Mucosa of descending colon (tissue), 3 donors: ENCODE measurements at places on chromosomes 2 and 18. TPM values are rescaled to one million over a fixed set of nuclear protein-coding genes. Genes with fewer than 3 reads are reported as not detected.

DNAJC5G gene
- 0.47 TPM for total RNA-seq

RBKS gene
- 5.9 TPM for total RNA-seq

GRCh38 chr2:229084447-229084846 lies 186.6 kb downstream of the PID1 start:
- DNase-seq: no peak

- DNase-seq: peak; percentile 58
Measured at GRCh38 chr2:132547090-132547687, 122.8 kb downstream of the LYPD1 start.

GRCh38 chr2:98935777-98936352 lies at the start of gene CRACDL:
Gene CRACDL (minus strand): TSS chr2:98936225. CDS start chr2:98846800, 89,425 bp downstream.
- DNase-seq: no peak

- DNase-seq: peak; percentile 2
Measured at GRCh38 chr2:123434546-123435395, 590.3 kb upstream of the CNTNAP5 start.

- DNase-seq: no peak
Measured at GRCh38 chr18:44943311-44943881, 262.7 kb downstream of the SETBP1 start.

UGT1A8 gene
- 7.4 TPM for total RNA-seq

GRCh38 chr18:31317860-31318259 lies at the start of gene DSG1:
Gene DSG1 (plus strand): TSS chr18:31318160. CDS start chr18:31318301, 141 bp downstream.
- DNase-seq: no peak

DNA sequence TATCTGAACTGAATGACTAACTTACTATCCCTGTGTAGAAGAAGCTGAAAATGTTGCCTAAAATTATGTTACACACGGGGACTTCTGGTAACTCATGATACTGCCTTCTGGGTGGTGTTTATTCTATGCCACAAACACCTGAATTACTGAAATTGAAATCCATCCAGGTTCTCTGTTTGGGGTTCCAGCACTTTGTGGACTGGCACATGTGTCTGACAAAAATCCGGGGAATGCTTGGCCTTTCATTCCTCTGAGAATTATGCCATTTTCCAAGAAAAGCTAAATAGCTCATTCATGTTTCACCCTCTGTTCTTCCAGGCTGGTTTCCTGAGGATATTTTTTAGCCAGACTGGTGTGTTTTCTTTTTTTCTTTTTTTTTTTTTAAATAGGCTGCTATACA lies 59.5 kb upstream of the POU3F3 start:
- DNase-seq: no peak

UGT1A10 gene
- 42.0 TPM for total RNA-seq

GRCh38 chr2:64405581-64406406 lies 48.2 kb upstream of the LGALSL start:
- DNase-seq: no peak

TTC21B gene
- total RNA-seq: 10.4 TPM

DNA sequence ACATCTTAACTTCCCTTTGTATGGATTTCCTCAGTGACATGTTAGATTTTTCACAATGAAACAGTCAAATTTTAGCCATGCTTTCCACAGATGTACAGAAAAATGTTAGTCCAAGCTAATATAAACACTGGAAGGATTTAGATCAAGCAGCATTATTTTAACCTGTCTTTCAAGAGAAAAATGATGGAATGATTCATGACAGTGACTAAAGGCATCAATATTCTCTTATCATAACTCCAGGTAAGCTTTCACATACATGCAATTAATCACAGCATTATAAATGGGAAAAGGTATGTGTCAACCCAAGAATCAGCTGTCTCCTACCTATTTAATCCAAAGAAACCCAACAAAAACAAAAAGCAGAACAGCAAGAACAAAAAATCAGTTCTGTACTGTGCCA lies 92.7 kb downstream of the NCKAP5 start:
- no peak for DNase-seq

MAP3K19 gene
- total RNA-seq: not detected

DNA sequence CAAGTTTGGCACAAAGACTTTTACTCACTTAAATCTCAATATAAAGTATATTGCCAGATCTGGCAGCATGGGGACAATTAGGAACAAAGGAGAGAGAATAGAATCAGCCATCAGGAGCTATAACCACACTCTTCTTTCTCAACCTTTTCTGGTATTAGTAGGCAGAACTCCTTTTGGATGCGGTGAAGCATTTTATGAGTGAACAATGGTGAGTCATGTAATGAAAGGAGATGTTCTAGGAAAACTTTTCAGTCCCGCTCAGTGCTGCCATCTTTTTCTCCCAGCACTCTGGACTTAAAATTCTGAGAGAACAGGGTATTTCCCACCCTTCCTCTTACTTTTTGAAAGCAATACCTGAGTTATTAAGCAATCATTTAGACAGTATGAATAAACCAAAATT lies 32.2 kb downstream of the PLEKHA3 start:
- no peak for DNase-seq

DNA sequence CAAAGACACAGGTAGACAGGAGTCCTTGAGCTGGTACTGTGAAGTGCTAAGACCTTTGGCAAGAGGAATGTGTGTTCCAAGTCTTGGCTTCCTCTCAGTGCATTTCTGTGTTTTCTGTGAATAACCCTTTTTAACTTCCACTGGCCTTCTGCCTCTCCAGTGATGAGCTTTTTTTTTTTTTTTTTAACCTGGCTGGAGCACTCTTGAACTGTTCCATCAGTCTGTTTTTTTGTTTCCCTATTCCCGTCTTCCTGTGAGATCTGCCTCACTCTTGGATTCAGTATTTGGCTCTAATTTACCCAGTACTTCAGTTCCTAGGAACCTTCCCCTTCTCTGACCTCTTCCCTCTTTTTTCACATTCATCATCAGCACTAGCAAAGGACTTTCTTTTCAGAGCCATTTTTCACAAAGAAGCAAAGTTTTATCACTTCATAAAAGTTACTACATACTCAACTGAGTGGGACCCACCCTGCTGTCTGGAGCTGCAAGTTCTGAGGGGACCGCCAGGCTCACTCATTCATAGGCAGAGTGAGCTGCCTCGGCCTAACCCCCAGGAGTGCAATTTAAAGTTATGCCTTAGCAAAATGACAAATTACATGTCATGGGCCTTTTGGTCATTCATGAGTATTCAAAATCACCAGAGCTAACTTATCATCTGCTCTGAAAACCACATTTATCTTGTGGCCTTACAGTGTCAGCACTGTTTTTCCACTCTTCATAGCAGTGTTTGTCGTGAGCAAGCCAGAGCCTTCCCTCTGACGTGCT lies 126.9 kb upstream of the DAPL1 start:
- DNase-seq: no peak

DNA sequence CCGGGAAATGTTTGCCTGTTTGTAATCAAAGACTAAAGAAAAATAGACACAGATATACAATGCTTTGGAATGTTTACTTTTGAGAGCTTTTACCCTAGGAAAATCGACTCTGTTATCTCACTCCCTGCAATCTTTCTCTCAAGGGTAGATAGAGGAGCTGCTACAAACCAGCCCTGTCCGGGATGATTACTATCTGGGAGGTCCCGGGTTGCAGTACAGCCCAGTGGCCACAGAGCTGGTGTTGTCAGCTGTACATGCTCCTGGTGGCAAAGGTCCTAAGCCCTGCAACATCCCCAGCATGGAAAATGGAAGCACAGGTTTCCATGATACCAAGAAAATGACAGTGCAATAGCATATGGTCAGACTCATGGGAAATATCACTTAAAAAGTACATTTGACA lies 570.5 kb upstream of the SOX11 start:
- no peak for DNase-seq

DNA sequence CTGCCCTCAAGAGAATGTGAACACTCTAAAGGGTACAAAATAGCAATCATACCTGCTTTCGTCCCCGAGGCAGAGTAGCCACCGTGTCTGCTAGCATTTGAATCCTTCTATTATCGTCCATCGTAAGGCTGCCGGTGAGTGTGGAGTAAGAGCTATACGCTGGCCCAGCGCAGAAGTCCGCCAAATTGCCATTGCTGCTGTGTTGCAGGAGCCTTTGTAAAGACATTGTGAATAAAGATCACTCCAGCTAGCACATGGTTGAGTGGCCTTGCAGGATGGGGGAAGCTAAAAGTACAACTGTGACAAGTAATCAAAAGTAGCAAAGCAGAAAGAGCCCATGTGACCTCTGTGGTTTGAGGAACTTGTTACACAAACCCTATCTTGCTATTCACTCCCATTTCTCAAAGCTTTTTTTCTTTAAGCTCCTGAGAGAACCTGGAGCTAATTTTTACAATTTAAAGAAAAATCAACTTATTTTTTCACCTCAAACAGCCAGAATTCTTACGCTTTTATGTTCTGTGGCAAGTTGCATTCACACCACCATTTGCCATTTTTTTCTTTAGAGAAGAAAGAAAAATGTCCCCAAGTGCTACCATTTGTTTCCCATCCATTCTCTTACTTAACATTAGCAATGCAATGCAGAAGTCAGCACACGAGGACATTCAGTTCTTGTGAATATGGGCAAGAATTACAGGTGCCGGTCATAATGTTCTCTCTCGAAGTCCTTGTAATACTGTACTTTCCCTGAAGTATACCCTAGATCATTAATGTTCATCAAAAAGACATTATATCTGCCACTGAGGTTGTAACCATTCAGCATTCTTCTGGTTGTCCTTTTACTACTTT lies at the start of gene CYTIP:
TSS of gene CYTIP (minus strand) at position 295 of the 846 bp plus-strand sequence. CDS start at position 226, 69 bp downstream.
- peak; percentile 36 for DNase-seq

DNA sequence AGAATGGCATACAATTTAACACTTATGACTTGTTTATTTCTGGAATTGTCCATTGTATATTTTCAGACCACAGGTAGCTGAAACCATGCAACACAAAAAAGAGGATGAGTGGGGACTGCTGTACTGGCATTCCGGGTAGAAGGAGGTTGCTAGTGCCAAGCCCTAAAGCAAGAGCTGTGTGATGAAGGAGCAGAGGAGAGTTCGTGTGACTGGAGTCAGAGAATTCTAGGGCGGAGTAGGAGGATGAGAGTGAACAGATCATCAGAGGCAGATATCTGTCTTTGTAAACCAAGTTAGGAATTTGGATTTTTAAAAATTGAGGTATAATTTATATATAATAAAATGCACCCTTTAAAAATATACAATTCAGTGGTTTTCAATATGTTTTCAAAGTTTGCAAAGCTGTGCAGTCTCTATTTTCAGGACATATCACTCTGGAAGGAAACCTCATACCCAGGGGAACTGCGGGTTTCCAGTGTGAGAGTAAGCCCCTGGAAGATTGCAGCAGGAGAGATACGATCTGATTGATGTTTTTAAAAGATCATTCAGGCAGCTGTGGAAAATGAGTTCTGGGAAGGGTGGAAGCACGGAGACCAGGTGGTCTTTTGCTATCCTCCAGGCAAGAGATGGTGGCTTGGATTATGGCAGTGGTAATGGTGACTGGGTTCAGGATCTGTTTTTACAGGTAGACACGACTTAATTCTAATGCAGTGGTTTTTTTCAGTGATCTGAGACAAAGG lies 36.4 kb downstream of the TAF1B start:
- DNase-seq: no peak

DNA sequence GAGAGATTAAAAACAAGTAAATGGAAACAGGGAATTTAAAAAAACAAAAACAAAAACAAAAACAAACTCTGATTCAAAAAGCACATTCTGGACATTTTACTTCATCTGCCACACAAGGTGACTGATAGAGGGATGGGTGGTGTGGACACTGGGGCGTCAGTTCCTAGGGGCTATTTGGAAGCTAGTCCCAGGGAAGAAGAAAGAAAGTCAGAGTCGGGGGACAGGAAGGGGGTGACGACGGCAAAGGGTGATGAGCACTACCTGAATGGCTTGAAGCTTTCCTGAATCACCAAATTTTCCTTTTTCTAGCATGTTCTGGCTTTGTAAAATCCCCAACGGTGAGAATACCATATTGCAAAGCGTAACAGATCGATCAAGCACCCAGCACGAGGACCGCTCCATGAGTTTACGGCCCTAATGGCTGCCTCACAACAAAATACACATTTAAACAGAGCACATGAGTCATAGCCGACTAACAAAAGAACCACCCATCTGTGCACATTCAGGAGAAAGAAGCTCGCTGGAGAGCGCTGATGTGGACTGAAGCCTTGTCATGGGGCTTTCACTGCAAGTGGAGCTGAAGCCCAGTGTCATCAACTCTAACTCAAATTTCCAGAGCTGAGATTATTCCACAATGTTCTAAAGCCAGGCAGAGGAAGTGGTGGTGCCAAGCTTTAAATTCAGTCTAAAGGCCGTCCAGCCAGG lies 178.9 kb downstream of the LNPK start:
- no peak for DNase-seq

DNA sequence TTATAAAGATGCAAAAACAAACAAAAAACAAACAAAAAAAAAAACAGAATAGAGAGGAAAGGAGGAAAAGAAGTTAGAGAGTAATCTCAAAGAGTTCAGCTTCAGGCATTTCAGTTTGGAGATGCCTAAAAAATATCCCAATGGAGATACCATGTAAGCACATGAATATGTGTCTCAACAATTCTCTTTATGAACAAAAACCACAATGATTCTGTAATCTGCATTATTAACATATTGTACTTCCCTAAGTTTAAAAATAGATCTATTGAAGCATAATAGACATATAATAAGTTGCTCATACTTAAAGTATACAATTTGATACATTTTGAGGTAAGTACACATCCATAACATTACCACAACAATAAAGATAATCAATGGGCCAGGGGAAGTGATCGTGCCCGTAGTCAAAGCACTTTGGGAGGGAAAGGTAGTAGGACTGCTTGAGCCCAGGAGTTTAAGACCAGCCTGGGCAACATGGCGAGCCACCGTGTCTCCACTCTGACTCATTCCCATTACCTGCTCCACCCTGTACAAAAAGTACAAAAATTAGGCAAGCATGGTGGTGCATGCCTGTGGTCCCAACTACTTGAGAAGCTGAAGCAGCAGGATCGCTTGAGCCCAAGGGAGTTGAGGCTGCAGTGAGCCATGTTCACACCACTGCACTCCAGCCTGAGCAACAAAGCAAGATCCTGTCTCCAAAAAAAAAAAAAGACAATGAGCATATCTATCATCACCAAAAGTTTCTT lies 158.9 kb downstream of the ATAD2B start:
- no peak for DNase-seq

GRCh38 chr2:214575465-214575864 lies 164.6 kb downstream of the VWC2L start:
- no peak for DNase-seq

DNA sequence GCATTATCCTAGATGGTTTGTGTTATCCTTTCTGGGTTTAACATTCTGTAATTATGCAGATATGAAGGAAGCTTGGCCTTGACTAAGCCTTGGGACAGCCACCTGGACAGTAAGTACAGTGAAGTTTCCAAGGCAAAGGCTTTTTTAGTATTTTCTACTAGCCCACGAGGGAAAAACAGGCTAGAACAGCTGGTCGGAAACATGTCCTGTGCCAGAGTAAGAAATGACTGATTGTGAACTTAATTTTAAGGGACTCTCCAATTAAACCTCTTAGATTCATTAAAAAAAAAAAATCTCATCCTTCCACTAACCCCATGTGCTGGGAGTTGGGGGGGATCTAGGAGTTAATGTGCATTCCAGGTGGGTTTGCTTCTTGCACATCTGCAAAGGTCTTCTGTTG lies 720.8 kb downstream of the SLC4A3 start:
- no peak for DNase-seq
